ENCODE measurements at places on chromosomes 5 and 9.

DNA sequence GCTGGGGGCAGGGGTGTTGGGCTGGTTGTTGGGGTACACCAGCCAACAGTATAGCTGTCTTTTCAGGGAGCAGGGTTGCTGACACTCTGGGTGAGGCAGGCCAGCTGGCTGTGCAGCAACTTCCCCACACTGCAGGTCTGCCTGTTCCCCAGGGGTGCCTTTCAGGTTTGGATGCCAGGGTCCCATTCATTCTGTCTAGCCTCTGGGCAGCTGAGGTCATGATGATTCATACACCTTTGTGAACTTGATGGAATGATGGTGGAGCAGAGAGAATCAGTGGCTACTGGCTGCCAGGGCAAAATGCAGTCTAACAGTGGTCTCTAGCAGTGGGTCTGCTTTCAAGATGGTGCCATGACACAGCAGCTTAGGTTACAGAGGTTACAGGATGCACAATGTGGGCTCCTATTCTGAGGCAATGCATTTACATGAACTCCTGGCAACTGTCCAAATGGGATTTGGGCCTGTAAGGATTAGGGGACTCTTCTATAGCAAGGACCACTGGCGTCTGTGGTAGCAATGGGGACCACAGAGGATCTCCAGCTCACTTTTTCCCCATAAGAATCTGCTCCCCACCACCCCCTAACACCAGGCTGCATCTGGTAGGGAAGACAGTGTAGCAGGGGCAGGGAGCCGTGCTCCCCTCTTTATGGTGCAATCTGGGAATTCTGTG is 103.7 kb downstream of the FEM1C start:
- no peak for DNase-seq

GRCh38 chr5:15932066-15932465 is 247.5 kb downstream of the MARCHF11 start:
- DNase-seq: no peak

DNA sequence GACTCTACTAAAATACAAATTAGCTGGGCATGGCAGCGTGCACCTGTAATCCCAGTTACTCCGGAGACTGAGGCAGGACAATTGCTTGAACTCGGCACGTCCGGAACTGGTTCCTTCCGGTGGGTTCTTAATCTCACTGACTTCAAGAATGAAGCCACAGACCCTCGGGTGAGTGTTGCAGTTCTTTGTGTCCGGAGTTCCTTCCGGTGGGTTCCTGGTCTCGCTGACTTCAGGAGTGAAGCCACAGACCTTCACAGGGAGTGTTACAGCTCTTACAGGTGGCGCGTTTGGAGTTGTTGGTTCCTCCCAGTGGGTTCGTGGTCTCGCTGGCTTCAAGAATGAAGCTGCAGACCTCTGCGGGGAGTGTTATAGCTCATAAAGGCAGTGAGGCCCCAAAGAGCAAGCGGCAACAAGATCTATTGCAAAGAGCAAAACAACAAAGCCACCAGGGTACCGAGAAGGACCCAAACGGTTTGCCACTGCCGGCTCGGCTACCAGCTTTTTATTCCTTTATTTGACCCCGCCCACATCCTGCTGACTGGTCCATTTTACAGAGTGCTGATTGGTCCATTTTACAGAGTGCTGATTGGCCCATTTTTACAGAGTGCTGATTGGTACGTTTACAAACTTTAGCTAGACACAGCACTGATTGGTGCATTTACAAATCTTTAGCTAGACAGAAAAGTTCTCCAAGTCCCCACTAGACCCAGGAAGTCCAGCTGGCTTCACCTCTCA is 28.6 kb upstream of the SLC6A19 start:
- DNase-seq: no peak

DNA sequence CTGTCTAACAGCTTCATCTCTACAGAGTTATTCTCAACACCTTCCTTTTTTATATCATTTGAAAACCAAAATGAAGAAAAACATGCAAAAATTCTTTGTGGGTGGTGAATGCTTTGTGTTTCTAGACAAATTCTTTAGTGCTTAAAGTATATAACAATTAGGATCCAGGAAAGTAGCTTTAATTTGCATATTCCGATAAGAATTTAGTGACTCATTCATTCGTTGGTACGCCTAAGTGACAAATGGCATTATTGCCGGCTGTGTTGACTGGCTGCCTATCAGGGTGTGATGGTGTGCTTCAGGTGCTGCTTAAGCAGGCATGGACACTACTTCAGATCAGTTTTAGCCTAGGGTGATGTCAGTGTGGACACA is 35.2 kb downstream of the LMNB1 start:
- no peak for DNase-seq

DNA sequence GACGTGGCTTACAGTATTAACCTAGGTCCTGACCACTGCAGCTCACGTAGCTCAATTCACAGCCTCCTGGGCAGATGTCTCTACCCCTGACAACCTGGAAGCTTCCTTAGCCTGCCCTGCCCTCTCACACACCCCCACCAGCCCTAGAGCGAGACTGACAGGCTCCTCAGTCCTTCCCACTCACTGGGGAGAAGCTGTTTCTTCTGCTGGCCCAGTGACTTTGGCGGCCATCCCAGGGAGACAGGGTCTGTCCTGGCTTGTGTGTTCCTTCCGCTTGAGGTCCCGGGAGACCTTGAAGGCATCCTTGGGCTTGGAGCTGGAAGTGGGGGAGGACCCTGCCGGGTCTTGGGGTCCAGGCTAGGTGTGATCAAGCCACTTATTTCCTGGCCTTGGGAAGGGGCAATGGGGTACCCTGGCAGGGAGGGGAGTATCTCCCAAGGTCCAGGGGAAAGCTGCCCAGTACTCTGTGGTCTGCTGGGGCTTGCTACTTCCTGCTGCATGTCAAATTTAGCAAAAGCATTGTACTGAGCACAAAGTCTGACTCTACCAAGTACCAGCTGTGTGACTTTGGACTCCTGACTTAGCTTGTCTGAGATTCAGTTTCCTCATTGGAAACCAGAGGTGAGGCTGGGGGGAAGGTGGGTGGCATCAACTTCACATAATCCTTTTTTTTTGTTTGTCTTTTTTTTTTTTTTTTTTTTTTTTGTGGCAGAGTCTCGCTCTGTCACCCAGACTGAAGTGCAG is 1.9 kb downstream of the MIGA2 start:
- DNase-seq: no peak

DNA sequence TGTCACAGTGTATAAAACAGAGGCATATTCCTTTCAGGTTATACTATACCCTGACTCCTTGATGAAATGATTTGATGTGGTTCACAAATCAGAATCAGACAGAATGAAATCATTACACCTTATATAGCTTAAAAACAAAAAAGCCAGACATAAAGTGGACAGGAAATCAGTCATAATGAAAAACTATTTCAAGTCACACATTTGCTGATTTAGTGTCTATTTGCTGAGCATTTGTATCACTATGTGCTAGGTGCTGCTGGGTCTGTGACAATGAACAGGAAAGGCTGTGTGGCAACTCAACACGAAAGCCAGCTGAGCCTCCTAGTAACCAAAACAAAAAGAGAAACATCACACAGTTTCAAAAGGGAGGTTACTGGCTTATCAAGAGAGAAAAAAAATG is 194.0 kb downstream of the EFNA5 start:
- no peak for DNase-seq

DNA sequence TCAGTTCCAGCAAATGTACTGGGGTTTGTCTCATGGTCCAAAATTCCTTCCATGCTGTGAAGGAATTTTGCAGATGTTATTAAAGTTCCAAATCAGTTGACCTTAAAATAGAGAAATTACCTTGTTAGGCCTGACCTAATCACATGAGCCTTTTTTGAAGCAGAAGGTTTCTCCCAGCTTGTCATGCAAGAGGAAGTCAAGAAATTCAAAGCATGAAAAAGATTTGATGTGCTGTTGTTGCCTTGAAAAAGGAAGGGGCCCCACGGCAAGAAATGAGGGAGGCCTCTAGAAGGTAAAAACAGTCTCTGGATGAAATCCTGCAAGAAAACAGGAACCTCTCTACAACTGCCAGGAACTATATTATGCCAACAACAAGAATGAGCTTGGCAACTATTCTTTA is 24.2 kb upstream of the HAPLN1 start:
- DNase-seq: no peak

DNA sequence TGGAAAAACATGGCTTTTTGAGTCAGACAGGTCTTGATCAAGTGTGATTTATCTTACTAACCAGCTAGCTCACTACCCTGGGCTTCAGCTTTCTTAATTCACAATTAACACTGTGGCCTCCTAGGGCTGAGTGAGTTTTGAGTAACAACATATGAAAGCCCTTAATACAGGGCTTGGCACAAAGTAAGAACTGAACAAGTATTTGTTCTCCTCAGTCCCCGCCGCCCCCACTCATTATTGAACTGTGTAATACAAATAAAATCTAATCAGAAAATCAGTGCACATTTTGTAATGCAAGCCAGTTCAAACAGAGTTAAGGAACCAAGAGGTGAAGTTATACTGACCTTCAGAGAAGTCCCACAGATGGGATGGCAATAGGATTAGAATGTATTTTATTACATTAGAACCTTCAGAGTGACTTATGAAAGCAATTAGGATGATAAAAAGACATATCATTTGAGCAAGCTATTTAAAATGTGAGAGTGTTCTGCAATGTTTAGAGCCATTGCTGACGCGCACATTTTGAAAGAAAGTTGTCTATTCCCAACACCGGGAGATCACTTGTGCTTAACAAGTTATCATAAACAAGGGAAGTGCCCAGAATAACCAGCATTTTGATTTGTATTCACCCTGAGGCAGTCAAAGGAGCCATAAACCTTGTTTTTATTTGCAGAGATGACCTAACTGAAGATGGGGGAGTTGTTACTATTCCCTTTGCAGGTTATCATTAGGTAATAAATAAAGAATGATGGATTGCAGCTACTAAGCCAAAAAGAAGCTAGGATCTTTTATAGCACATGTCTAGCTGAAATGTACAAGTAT is 19.4 kb downstream of the ADAMTS16 start:
- DNase-seq: no peak
